ENCODE measurements at places on chromosomes 1 and 21.

- no peak for DNase-seq
These were observed 128.8 kb downstream of the KCNN3 start for GRCh38 chr1:154741327-154741726.

GRCh38 chr21:46028573-46029091 lies 47.1 kb downstream of the COL6A1 start:
- no peak for DNase-seq

- no peak for DNase-seq
These were observed 90.1 kb downstream of the PKN2 start for GRCh38 chr1:88774151-88774556.

DNA sequence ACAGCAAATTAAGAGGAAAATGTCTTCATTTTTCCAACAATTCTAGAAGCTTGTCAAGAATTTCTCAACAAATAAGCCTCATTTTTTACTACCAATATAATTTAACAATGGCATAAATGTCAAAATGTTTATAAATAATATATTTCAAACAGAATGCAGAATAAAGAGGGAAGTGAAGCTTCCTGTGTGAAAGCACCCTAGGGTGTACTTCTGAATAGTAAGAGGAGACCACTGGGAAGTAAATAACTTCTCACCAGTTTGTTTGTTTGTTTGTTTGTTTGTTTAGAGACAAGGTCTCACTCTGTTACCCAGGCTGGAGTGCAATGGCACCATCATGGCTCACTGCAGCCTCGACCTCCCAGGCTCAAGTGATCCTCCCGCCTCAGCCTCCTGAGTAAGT lies 244.3 kb downstream of the SLC45A1 start:
- DNase-seq, result no peak

DNA sequence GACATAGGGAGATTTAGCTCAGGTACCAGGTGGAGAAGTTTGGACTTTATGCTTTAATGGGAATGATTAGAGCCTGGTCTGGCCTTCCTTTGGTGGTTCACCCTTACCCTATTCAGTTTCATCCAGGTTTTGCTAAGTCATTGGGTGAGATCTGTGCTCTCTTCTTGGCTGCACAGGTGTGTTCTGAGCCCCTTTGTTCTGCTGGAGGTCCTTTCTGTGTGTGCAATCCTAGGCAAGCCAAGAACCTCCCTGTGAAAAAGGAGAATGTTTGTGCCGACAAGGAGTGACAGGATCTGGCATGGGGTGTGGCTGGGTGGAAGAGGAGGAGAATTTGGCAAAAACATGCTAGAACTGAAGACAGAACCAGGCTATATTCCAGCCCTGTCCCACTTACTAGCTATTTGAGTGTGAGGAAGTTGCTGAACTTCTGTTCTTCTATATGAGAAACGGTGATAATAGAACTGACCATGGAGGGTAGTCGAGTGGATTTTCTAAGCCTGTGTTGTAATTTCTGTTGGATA lies 4.6 kb downstream of the GSTM5 start:
- DNase-seq, result no peak

GRCh38 chr1:212671342-212672031 lies 28.2 kb downstream of the BATF3 start:
- no peak for DNase-seq

DNA sequence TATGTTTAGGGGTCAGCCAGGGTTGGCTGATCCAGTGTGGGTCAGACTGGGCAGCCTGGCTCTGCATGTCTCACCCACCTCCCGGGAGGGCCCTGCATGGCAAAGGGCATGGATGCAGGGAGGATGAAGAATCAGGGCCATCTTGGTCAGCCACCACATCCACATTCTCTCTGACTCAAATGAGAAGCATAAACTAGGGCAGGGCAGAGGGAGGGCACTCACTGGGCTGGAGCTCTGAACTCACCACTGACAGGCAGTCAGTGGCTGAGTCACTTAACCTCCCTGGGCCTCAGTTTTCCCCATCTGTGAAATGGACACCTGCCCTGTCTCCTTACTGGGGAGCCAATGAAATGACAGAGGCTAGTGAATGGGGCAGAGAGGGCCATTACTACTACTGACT lies 4.3 kb upstream of the CELA2A start:
- DNase-seq, result no peak

- no peak for DNase-seq
These were observed 603.5 kb upstream of the ADAMTS5 start for GRCh38 chr21:27570306-27570868.

DNA sequence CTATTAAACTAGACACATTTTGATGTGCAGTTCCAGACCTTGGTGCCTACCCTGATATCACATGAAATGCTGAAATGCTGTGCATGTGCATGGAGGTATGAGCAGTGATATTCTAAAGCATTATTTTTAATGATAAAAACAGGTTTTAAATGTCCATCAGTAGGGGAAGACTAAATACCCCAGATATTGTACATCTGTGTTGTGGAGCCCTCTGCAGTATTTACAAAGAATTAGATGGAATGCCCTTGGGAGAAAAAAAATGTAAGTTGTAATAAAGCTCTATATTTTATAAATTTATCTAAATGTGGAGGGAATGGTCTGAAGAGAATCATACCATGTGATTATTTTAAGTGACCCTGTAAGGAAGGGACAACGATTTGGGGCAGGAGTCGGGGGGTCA lies 39.1 kb upstream of the IGSF5 start:
- DNase-seq, result no peak

GRCh38 chr1:230906226-230906625 lies 37.9 kb upstream of the C1orf198 start:
- DNase-seq, result no peak

- DNase-seq, result no peak
These were observed 261.6 kb downstream of the CAMTA1 start for GRCh38 chr1:7046891-7047290.

GRCh38 chr1:148166558-148167492 lies 14.7 kb upstream of the NBPF11 start:
- no peak for DNase-seq

DNA sequence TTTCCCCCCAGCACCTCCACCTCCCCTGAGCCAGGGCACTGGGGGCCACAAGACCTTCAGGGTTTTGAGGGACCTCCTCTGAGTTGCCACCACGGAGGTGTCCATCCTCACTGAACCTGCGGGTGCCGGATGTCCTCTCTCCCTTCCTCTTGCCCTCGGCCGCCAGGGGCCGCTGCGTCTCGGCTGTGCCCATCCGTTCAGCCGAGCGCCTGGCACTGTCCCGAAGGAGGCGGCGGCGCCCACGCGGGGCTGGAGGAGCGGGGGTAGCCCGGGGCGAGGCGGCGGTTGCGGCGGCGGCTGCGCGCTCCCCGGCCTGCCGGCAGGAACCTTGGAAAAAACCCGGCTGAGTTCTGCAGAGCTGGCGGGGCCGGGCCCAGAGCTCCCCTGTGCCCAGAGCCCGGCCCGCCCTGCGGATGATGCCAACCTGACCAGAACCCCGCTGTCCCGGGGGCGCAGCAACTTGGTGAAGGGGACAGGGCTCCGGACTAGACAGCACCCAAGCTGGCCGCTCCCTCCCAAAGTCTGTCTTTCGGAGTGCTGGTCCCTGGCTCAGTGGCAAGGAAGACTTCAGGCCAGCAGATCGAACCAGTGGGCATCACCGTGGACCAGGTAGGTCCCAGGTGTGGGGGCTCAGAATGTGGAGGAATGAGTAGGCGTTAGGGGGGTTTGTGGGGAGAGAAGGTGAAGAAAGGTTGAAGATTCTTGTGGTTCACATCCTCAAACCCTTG lies 3.7 kb upstream of the PPM1J start:
- peak; percentile 72 for DNase-seq

DNA sequence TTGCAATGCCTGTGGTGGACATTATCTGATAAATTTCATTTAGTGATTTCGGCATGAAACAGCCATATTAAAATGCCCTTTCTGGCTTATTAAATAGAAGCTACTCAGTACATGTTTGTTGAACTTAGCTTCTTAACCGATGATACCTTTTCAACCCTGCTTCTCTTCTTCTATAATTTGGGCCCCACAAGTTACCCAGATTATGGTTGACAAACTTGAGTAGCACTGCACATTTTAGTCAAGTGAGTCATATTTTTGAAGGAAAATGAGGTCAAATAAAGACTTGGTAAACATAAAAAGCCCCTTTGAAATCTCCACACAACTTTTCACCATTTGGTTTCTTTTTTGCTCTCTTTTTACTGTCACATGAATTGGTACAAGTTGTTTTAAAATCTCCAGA lies 33.8 kb downstream of the GIPC2 start:
- no peak for DNase-seq

DNA sequence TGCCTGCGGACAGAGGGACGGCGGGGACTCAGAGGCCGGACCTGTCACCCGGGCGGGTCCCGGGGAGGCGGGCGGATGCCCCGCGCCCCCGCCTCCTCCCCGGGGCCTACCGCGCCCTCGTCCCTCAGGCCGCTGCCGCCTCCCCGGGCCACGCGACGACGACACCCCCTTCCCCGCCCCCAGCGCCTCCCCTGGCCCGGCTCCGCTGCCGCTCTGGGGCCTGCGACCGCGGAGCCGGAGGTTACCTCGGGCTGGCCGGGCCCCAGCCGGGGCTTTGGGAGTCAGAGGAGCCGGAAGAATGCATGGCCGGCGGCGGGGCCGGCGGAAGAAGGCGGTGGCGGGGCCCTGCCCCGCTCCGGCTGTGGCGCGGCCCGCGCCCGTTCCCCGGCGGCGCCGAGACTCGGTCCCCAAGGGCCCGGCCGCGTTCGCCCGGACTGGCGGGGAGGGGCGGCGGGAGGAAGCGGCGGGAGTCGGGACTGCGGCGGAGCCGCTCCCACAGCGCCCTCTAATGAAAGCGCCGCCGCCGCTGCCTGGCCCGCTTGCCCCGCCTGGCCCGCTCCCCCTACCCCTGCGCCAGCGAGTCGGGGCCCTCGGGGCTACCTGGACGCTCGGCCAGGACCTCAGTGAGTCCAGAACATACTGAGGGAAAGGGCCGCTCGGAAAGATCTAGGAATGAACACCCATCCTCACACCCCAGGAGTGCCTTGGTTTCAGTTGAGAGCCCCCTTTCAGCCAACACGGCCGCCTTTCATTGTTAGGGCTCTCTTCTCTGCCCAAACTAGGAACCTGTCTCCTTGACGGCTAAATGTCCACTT lies at the start of gene LPGAT1:
LPGAT1 (minus strand) TSS at position 436 of the 815 bp plus-strand sequence. CDS start 1,467 bp downstream, outside the sequence.
- DNase-seq, result peak; percentile 69

DNA sequence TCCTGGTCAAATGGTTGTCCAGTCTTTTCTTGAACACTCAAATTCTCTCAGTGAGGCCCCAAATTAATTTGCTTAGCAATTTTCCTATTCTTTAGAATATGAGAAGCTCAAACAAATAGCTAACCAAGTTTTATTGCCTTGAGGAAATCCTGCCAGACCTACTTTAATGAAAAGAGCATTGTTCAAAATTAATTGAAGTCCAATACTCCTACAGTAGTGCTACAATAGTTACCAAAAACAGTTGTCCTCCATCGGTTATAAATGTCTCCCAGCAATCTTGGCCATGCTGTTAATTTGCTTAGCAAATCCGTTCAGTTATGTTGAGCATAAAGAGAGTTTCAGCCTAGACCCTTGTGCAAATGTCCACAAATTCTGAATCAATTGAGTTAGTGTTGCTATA lies 112.9 kb downstream of the MAB21L3 start:
- no peak for DNase-seq

GRCh38 chr1:8077120-8077573 lies 51.0 kb upstream of the ERRFI1 start:
- DNase-seq, result no peak

DNA sequence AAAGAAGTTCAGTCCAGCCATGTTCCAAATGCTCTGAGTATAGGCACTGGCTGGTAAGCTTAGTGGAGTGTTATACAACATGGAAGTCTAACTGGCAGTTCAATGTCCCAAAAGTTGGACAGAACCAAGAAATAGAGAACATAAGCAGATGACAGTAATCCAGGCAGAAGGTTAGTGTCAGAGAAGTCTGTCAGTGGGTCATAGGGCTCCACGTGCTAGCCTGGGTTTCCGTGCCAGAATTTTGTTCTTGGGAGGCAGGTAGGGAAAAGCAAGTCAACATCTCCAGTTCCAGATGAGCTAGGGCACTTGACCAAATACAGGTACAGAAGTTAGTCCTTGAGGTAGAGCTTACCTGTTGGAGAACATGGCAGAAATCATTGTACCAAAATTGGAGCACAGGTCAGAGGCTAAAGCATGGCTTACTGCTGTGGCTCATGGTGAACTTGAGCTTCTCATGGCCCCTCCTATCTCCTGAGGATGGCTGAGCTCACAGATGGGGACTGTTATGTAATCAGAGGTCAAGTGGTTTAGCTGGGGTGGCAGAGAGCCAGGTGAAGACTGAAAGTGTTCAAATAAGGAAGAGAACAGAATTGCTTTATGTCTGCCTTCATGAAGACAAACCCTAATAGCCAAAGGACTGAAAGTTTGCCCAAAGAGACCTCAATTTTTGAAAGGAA lies 170.8 kb downstream of the NFIA start:
- no peak for DNase-seq

All from T-helper 17 cell (primary cell).